ENCODE measurements at places on chromosomes 6 and 20.
A peak's percentile ranks its signal among the peaks of the same experiment; 100 is the strongest.

GRCh38 chr6:73233048-73233447 is 7.8 kb upstream of the KHDC1L start:
- H3K4me1 ChIP-seq: no peaks in the 10 kb centered on the region
- no peaks in the 10 kb centered on the region for H3K36me3 ChIP-seq
- no peak overlapping the region for H3K27ac ChIP-seq
- DNase-seq: no peak

DNA sequence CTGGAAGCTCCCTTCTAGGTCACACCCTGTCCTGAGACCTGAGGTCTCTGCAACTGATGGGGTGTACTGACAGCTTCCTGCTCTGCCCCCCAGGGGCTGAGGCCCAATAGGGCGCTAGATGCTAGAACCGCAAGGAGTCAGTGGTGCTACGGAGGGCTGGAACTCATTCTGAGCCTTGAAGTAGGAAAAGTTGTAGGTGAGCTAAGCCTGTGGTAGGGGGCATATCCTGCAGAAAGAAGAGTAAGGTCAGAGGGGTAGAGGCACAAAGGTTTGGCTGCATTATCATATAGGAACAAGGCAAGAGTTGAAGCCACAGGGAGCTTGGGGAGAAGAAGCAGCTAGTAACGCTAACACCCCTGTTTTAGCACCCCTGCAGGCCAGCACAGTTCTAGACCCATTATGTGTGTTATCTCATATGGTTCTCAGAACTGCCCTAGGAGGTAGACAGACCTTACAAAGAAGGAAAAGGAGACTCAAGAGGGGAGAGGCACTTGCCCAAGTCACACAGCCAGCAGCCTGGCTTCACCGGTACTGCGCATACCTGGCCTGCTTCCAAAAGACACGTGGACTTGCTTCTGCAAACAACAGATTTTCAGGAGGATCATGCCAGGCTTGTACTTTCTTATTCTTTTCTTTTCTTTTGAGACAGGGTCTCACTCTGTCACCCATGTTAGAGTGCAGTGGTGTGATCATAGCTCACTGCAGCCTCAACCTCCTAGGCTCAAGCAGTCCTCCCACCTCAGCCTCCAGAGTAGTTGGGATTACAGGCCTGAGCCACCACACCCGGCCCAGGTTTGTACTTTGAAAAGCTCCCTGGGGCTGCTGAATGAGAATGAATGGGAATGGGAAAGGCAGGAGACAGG is 156.1 kb downstream of the MRPL14 start:
- H3K36me3 ChIP-seq: no peaks in the 10 kb centered on the region
- no peak overlapping the region for H3K27ac ChIP-seq
- H3K27me3 ChIP-seq: peaks cover 45% of the 10 kb centered on the region
- no peak overlapping the region for H3K4me3 ChIP-seq
- no peaks in the 10 kb centered on the region for H3K4me1 ChIP-seq

DNA sequence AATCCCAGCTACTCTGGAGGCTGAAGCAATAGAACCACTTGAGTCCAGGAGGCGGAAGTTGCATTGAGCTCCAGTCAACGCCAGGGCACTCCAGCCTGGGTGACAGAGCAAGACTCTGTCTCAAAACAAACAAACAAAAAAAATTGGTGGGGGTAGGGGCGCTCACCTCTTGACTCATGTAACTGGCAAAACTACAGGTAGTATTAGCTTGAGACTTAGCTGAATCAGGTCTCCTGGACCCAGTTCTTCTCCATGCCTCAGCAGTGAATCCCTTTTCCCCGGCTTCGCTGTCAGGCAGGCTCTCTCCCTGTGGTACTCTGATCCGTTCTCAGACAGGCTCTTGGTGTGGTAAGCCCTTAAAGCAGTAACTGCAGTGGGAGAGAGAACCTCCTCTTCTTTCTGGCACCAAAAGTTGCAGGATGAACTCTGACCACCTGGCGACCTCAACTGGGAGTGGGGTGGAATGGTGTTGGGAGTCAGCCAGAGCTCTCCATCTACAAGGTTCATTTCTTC is 12.9 kb downstream of the SLC9A8 start:
- DNase-seq: no peak
- peaks cover 51% of the 10 kb centered on the region for H3K4me1 ChIP-seq
- peak overlapping the region; percentile 54 for H3K27ac ChIP-seq
- no peaks in the 10 kb centered on the region for H3K27me3 ChIP-seq
- H3K36me3 ChIP-seq: peaks cover 60% of the 10 kb centered on the region
- no peak overlapping the region for H3K4me3 ChIP-seq

GRCh38 chr6:111487661-111488060 is 4.6 kb upstream of the REV3L start:
- H3K4me3 ChIP-seq: no peak overlapping the region
- no peaks in the 10 kb centered on the region for H3K27me3 ChIP-seq
- peaks cover 10% of the 10 kb centered on the region for H3K36me3 ChIP-seq
- DNase-seq: no peak
- peak overlapping the region; percentile 87 for H3K27ac ChIP-seq

DNA sequence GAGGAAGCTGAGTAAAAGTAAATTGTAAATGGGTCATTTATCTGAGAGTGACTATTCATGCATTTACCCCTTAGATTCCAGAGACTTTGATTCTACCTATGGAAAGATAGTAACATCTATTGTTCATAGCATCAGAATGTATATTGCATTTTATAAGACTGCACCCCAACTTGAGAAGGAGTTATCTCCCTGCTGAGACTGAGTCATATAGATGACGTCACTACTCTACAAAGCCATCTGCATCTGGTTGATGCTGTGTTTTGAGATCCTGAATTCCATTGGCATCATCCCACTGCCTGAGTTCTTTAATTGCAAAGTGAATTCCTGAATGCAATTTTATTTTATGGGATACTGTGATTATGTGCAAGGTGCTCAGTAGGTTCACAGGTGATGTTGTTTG is 444.0 kb upstream of the SLC35B3 start:
- no peak for DNase-seq
- H3K27me3 ChIP-seq: no peaks in the 10 kb centered on the region
- no peaks in the 10 kb centered on the region for H3K4me1 ChIP-seq
- no peak overlapping the region for H3K27ac ChIP-seq
- H3K4me3 ChIP-seq: no peak overlapping the region
- H3K36me3 ChIP-seq: no peaks in the 10 kb centered on the region
